ENCODE measurements at places on chromosomes 4 and X. TPM values are rescaled to one million over a fixed set of nuclear protein-coding genes. Genes with fewer than 3 reads are reported as not detected.

Gene CXCL6
- polyA plus RNA-seq = not detected

Gene ADRA2C
- polyA plus RNA-seq = not detected

Gene CHRDL1
- polyA plus RNA-seq = not detected

Gene CASP6
- polyA plus RNA-seq = 11.6 TPM

Gene UNC5C
- not detected for polyA plus RNA-seq

Gene TRPC5OS
- 0.13 TPM for polyA plus RNA-seq

Gene MAP9
- 5.5 TPM for polyA plus RNA-seq

DNA sequence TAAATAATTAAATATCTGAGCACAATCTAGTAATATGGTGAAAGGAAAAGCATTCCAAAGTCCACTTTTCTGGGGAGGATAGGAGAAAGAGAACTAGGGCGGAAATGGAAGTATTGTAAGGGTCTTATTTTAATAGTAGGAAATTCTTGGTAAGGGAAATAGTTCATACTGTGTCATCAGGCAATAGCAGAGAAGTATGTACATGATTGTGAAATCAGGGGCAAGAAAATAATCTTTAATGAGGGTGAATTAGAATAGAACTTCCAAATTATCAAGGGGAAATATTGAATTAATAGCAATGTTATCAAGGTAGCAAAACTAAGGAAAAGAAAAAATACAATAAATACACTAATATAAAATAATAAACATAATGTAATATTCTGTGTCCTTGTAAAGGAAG, 14.8 kb downstream of the GIMD1 start:
- H3K4me3 ChIP-seq = no peak overlapping the region
- no peaks in the 10 kb centered on the region for H3K4me1 ChIP-seq
- DNase-seq = no peak

- H3K27me3 ChIP-seq = no peaks in the 10 kb centered on the region
- H3K4me1 ChIP-seq = peaks cover 4% of the 10 kb centered on the region
- no peak for DNase-seq
These were observed 27.1 kb downstream of the CD99L2 start for GRCh38 chrX:150871341-150871811.

DNA sequence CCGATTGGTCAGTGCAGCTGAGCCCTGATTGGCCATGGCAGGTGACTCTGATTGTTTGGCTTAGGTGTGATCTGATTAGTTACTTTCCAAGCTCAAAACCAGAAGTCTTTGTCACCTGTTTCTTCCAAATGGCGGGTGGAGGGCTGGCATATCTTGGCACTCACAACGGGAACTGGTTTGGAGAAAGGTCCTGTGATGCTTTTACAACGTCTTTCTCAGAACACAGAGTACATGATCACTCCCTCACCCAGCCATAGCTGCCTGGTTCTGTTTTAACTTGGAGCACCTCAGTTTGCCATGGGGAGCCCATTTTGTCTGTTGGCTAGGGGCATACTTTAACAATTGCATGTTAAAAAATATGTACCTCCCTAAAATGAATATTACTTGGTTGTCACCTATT, 13.0 kb upstream of the XK start:
- H3K27ac ChIP-seq = no peak overlapping the region
- DNase-seq = no peak
- H3K4me3 ChIP-seq = no peak overlapping the region
- H3K27me3 ChIP-seq = no peaks in the 10 kb centered on the region
- no peaks in the 10 kb centered on the region for H3K4me1 ChIP-seq

DNA sequence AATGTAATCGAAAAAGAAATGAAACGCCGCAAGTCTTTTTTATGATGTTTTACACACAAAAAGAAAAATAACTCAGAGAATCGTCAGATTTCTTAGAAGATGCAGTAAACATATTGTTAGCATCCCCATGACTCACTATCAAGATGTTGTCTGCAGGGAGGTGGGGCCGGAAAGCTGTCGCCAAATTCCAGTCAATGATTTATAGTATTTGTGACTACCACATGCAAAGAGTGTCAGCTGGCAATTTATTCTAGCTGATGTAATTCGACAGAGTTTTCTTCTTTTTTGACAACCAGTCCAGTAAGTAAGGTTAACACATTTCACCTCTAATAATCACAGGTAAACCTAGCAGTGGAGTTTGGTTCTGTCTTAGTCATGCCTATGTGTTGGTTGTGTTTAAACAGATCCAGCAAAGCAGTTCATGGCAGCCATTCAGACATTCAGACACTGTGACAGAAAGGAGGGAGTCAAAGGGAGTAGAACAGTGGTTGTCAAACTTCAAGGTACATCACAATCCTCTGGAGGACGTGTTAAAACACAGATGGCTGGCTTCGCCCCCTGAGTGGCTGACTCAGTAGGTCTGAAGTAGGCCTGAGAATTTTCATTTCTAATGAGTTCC, 19.8 kb upstream of the PPP1R2C start:
- no peaks in the 10 kb centered on the region for H3K27me3 ChIP-seq
- no peak overlapping the region for H3K4me3 ChIP-seq
- H3K4me1 ChIP-seq = no peaks in the 10 kb centered on the region
- no peak overlapping the region for H3K27ac ChIP-seq
- H3K36me3 ChIP-seq = no peaks in the 10 kb centered on the region

DNA sequence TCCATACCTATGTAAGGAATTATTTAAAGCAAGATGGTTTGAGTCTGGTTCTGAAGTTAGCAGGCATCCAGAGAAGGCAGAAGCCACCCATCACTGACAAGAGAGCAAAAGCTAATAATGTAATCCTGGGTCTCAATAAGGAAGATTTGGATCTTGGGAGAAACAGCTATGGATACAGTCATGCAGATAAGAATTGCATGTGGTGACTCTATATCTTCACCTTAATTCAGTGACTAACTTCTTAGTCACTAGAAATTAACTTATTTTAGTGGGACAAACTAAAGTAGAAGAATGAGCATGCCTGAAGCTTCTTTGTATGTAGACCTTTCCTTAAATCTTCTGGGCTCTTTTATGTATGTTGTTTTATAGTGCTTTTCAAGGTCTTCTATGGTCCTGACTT, 66.6 kb downstream of the ATP10D start:
- no peak overlapping the region for H3K4me3 ChIP-seq
- no peak for DNase-seq
- H3K4me1 ChIP-seq = no peaks in the 10 kb centered on the region
- peaks cover 8% of the 10 kb centered on the region for H3K36me3 ChIP-seq
- no peak overlapping the region for H3K27ac ChIP-seq

GRCh38 chr4:40446839-40447238, 111.7 kb downstream of the CHRNA9 start:
- no peak overlapping the region for H3K4me3 ChIP-seq
- H3K27me3 ChIP-seq = no peaks in the 10 kb centered on the region
- no peaks in the 10 kb centered on the region for H3K36me3 ChIP-seq

GRCh38 chr4:38674258-38675144, 10.5 kb downstream of the KLF3 start:
- H3K4me1 ChIP-seq = peaks cover 62% of the 10 kb centered on the region
- no peak overlapping the region for H3K4me3 ChIP-seq
- peaks cover 2% of the 10 kb centered on the region for H3K36me3 ChIP-seq
- no peaks in the 10 kb centered on the region for H3K27me3 ChIP-seq

DNA sequence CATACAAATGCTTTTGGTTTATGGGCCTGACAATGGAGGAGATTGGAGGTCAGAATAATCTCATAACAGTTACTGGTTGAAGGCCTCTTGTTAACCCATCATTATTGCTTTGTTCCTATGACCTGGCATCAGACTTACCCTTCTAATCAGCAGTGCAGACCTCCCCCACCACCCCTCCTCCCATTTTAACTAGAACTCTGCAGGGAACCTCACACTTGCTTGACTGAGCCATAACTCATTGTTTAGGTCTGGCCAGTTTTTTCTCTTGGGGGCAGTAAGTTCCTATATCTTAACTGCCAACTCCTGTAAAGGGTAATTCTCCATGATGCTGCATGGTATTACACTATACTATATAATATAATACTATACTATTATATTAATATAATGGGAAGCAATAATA, 609.3 kb downstream of the IL1RAPL1 start:
- H3K27ac ChIP-seq = no peak overlapping the region
- no peaks in the 10 kb centered on the region for H3K4me1 ChIP-seq
- H3K36me3 ChIP-seq = no peaks in the 10 kb centered on the region

GRCh38 chr4:140395668-140396067, 22.2 kb downstream of the SCOC start:
- no peaks in the 10 kb centered on the region for H3K36me3 ChIP-seq
- no peak overlapping the region for H3K4me3 ChIP-seq
- DNase-seq = no peak
- no peaks in the 10 kb centered on the region for H3K4me1 ChIP-seq

- H3K4me3 ChIP-seq = no peak overlapping the region
- H3K4me1 ChIP-seq = no peaks in the 10 kb centered on the region
- no peaks in the 10 kb centered on the region for H3K27me3 ChIP-seq
- no peaks in the 10 kb centered on the region for H3K36me3 ChIP-seq
- DNase-seq = no peak
- no peak overlapping the region for H3K27ac ChIP-seq
These were observed 318.0 kb downstream of the FBXW7 start for GRCh38 chr4:152217896-152218295.

DNA sequence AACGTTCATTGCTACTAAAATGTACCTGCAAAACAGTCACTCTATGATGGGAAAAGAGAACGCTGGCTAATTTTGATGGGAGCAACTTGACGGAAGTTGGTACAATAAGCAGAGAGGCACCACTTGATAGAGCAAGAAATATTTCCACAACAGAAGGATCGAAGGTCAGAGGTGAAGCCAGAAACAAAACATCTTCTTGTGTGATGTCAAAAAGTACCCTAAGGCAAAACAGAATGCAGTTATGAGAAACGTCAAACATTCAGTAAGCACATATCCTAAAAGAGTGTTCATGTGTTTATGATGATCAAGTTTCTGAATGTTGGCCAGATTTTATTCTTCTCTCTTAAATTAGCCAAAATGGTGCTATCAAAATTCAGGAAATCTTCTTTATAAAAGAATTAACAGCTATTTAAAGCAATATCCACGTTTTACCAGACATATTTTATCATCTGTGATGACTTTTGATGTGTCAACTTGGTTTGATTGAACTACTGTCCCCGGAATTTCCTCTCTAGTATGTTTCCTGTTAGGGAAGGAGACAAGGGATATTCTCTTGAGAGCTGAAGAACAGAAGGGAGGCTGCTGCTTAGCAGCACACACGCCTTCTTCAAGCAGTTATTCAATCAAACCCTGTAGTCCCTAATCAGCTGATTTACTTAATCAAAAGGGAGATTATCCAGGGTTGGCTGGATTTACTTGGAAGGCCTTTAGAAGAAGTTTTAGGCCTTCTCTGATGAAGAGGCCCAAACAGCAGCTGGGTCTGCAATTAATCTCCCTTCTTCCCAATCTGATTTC, 15.7 kb downstream of the AASDH start:
- H3K4me3 ChIP-seq = no peak overlapping the region
- no peaks in the 10 kb centered on the region for H3K27me3 ChIP-seq
- H3K27ac ChIP-seq = no peak overlapping the region
- no peaks in the 10 kb centered on the region for H3K4me1 ChIP-seq
- no peak for DNase-seq
- peaks cover 16% of the 10 kb centered on the region for H3K36me3 ChIP-seq

DNA sequence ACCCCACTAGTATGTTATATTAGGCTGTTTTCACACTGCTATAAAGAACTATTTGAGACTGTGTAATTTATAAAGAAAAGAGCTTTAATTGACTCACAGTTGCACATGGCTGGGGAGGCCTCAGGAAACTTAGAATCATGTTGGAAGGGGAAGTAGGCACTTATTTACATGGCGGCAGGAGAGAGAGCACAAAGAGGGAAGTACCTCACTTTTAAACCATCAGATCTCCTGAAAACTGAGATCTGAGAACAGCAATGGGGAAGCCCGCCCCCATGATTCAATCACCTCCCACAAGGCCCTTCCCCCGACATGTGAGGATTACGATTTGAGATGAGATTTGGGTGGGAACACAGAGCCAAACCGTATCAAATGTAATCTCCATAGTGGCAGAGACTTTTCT, 45.4 kb upstream of the XK start:
- no peaks in the 10 kb centered on the region for H3K27me3 ChIP-seq
- no peak overlapping the region for H3K27ac ChIP-seq
- no peak overlapping the region for H3K4me3 ChIP-seq
- H3K36me3 ChIP-seq = no peaks in the 10 kb centered on the region
- DNase-seq = no peak

GRCh38 chrX:31487951-31488350, 416.1 kb upstream of the FTHL17 start:
- H3K27me3 ChIP-seq = no peaks in the 10 kb centered on the region
- DNase-seq = no peak
- no peaks in the 10 kb centered on the region for H3K4me1 ChIP-seq
- H3K27ac ChIP-seq = no peak overlapping the region

- H3K27me3 ChIP-seq = no peaks in the 10 kb centered on the region
- DNase-seq = no peak
- H3K36me3 ChIP-seq = no peaks in the 10 kb centered on the region
- no peak overlapping the region for H3K27ac ChIP-seq
- no peaks in the 10 kb centered on the region for H3K4me1 ChIP-seq
These were observed 413.6 kb downstream of the AFF2 start for GRCh38 chrX:148913971-148914370.

DNA sequence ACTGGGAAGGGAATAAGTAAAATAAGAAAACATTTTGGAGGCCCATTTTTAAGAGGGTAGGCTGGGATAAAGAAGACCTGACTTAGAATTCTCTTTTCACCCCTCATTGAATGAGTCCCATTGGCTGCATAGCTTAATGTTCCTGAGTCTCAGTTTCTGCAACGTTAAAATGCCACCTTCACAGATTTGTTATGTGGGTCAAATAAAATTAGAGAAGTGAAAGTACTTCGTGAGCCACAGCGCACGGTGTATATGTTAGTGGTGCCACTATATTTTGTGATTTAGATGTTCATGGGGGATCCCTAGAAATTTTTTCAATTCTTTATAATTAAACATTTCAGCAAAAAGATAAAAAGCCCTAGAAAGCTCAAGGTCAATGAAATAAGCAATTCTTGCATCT, 109.2 kb upstream of the HS3ST1 start:
- H3K27me3 ChIP-seq = peaks cover 6% of the 10 kb centered on the region
- H3K27ac ChIP-seq = no peak overlapping the region
- H3K4me1 ChIP-seq = peaks cover 13% of the 10 kb centered on the region
- no peaks in the 10 kb centered on the region for H3K36me3 ChIP-seq
- no peak overlapping the region for H3K4me3 ChIP-seq

- DNase-seq = no peak
- H3K4me3 ChIP-seq = no peak overlapping the region
- H3K27me3 ChIP-seq = no peaks in the 10 kb centered on the region
- H3K36me3 ChIP-seq = no peaks in the 10 kb centered on the region
- H3K27ac ChIP-seq = no peak overlapping the region
- H3K4me1 ChIP-seq = no peaks in the 10 kb centered on the region
These were observed 54.3 kb downstream of the NRK start for GRCh38 chrX:105876658-105877057.

DNA sequence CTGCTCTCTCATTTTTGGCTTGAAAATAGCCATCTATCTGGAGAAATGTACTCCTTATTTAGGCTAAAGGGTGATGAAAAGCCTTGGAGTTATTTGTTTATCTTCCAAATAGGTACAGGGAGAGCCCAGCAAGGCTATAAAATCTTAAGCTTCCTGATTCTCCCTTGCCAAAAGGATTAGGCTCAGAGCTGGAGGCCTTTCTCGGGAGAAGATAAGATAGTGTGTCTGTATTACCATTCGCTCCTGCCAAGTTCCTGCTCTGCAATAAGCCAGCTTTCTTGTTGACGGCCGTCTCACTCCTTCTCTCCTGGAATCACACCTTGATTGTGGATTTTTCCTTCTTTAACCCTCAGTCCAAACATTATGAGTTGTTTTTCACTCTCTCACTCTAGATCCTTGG, 171.8 kb upstream of the TTC29 start:
- H3K4me1 ChIP-seq = no peaks in the 10 kb centered on the region
- no peak for DNase-seq
- H3K36me3 ChIP-seq = no peaks in the 10 kb centered on the region
- H3K27me3 ChIP-seq = no peaks in the 10 kb centered on the region
- H3K27ac ChIP-seq = no peak overlapping the region
